ENCODE measurements at places on chromosomes 7 and 10. TPM values are rescaled to one million over a fixed set of nuclear protein-coding genes. Genes with fewer than 3 reads are reported as not detected.

DNA sequence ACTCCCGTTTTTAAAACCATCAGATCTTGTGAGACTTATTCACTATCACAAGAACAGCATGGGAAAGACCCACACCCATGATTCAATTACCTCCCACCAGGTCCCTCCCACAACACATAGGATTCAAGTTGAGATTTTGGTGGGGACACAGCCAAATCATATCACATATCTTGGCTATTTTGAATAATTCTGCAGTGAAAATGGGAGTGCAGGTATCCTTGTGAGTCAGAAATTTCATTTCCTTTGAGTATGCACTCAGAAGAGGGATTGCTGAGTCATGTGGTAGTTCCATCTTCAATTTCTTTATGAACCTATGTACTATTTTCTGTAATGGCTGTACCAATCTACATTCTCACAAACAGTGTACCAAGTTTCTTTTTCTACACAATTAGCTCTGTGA lies 125.8 kb downstream of the ANKRD7 start:
- no peak for DNase-seq

Gene CLDN15
- 8.3 TPM for polyA plus RNA-seq

DNA sequence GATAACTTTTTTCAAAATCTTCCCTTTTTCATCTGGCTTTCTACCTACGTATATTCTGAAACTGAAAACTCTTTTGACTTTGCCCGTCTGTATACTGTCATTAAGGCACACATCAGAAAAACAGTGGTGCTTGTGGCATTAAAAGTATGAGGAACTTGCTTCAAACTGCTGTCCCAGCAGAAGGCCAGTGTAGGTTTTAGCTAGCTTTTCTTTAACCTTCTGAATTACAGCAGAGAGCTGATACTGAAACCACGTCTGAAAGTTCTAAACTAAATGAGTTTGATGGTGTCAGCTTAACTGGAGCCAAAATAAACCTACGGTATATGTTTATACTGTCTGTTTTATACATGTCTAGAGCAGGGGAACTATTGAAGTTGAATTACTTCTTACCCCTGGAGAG lies 283.4 kb downstream of the TFEC start:
- no peak for DNase-seq

Gene OR2A5
- polyA plus RNA-seq = not detected

- DNase-seq = no peak
These were observed 518 bp upstream of the COMMD3 start for GRCh38 chr10:22315455-22316285.

DNA sequence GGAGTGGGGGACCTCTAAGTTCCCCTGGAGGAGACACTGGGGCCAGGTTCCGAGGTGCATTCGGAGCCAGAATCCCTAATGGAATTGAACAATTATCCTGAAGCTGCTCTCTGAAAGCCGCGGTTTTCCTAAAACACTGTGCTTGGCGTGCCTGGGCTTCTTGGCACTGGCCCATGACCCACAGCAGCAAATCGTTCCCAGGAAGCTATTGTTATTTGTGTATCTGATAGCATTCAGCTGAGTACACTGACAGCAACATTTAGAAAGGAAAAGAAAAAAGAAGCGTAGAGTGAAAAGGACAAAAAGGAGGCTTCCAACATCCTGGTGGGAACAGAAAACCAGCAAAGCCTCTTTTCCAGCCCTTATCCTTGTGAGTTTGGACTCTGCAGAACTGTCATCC lies 339.8 kb downstream of the FRMD4A start:
- no peak for DNase-seq
